ENCODE measurements at places on chromosomes 5 and 9. TPM values are rescaled to one million over a fixed set of nuclear protein-coding genes. Genes with fewer than 3 reads are reported as not detected.
A peak's percentile ranks its signal among the peaks of the same experiment; 100 is the strongest.

- DNase-seq = no peak
Measured at GRCh38 chr5:20340126-20340525, 352.1 kb upstream of the CDH18 start.

The TMOD1 gene
- not detected for total RNA-seq

GRCh38 chr5:94403483-94403882 lies 214.9 kb downstream of the KIAA0825 start:
- no peak for DNase-seq

- DNase-seq = no peak
Measured at GRCh38 chr9:35397923-35398322, 92.0 kb upstream of the RUSC2 start.

The FYB1 gene
- total RNA-seq = 2.0 TPM

The DCTN3 gene
- 53.8 TPM for total RNA-seq

DNA sequence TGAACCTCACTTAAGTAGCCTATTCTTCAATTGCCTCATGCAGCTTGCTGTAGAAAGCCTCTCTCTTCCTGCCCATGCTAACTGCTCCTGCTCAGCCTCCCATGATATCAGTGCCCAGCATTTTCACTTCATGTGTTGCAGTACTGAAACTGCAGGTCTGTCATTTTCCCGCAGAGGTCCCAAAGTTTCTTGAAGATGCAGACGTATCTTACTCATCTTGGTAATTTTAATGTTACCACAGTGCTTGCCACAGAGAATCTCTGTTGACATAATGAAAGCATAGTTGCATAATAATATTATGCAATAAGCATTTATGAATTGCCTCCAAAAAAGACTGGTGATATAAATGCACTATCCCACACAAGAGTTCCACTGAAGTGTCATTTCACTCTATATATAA lies 561.1 kb upstream of the DAP start:
- peak; percentile 2 for DNase-seq

All from mammary epithelial cell (primary cell).